Stimulated activated CD4-positive, alpha-beta T cell treated with anti-CD3 and anti-CD28 coated beads, Interleukin-1b, Interleukin-23, amount 100 ng/mL, for 4 hours (primary cell): ENCODE measurements at places on chromosomes 11 and 22.

GRCh38 chr11:77882396-77882795, 61.5 kb downstream of the AAMDC start:
- no peak for DNase-seq

DNA sequence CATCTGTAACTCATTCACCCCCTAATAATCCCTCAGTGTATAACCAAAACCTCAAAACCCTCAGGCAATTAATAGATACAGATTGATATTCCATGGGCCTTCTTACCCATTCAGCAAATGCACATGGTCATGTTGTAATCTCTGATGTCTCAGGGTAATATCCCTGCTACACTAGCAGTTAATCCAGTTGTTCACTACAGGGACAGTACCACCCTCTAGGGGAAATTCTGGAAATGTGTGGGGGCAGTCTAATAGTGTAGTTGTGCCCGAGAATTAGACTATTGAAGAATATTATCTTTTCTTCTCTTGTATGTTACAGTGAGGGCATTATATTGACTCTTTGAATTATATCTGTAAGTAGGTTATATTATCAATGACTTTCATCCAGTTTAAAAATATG, 175.4 kb downstream of the CWF19L2 start:
- no peak for DNase-seq

DNA sequence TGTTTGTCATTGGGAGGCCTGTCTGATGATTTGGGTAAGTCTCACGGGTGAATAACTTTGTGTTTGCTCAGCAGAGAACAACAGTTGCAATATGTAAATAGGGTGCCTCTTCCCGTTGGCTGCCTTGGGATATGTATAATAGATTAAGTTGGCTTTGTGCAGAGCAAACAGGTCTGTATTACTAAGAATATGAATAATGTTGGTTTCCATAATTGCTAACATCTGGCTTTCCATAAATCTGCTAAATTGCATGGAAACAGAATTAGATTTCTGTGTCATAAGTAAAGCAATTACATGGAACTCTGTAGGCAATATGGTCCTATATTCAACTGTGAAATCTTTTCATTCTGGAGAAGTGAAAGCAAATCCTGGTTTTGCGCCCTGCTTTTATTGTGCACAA, 636.0 kb upstream of the ANO5 start:
- no peak for DNase-seq

DNA sequence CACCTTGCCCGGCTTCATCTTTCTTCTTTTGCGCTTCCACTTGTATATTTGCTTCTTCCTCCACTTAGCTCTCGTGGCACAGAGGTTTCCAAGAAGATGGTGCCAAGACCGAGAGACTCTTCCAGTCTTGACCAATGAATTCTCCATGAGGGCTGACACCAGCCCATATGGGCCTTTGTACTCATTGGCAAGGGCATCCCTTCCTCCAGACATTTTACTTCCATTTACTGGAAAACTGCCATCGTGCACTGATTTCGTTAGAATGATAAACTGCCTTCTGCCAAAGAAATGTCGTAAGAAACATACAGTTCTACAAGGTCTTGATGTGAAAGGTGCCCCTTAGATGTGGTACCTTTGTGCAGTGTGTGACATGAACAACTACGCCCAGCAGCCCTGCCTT, 4.7 kb upstream of the MIEF1 start:
- no peak for DNase-seq

- DNase-seq, result no peak
Measured at GRCh38 chr11:36748836-36749235, 150.8 kb upstream of the RAG2 start.
